ENCODE measurements at places on chromosomes 13 and 19.
A peak's percentile ranks its signal among the peaks of the same experiment; 100 is the strongest.

DNA sequence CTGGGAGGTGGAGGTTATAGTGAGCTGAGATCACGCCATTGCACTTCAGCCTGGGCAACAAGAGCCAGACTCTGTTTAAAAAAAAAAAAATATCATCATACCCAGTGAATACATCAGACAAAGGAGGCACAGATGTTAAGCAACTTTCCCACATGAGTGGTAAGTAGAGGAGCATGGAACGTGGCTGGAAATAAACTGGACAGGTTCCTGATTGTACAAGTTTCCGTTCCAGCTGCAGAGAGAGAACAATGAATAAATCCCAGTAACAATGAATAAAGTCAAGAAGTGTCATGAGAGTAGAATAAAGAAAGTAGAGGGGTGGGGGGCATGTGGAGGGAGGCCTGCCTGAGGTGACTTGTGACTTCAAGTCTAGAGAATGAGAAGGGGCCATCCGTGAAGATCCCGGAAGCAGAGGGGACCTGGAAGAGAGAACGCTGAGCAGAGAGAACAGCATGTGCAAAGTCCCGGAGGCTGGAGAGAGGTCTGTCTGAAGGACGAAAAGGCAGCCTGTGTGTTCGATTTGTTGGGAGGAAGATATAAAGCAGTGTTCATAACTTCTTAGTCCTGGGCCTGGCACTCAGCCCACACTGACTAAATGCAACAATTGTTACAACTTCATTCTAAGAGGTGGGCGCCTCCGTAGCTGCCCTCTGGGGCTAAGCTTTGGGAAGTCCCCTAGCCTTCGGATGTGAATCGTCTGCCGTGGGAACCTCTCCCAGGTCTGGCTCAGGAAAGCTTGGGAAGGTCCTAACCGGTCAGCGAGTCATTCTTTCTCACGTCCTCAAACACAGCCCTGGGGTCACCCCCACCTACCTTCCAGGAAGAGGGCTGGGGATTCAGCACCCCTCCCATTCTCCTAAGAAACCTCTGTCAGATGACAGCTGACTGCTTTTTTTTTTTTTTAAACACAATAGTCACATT lies 15.3 kb upstream of the ARHGEF18 start:
- DNase-seq, result peak; percentile 83

DNA sequence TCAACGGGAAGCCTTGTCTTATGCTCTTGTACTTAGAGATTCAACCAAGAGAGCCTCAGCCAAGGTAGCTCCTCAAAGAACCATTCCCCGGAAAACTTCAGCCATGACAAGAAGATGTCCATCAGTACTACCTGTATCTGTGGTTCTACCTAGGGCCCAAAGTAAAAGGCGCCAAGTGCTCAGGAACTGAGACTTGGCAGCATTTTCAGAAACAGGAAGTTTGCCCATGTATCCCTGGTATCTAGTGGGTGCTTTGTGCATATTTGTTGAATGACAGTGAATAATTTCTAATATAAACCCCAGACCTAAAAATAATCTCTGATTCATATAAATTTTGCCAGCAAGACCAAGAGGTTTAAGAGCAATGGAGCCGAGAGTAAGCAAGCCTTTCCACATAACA lies 7.2 kb downstream of the FAM216B start:
- DNase-seq, result no peak

DNA sequence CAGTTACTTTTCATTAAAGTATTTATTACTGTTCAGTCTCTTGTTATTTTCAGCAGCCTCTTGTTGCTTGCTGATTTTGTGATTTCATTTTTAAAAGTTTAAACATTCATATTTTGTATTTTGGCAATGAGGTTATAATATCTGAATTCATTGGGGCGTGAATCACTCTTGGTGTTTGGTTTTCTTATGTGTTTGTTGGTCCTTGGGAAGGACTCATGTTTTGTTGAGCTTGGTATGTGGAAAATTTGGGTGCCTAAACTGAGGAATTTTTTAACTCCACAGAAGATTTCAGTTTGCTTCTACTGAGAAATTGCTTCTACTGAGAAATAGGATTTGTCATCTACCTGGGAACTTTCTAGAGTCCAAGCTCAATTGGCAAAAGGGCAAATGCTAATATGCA lies 38.2 kb downstream of the PDS5B start:
- DNase-seq, result no peak

DNA sequence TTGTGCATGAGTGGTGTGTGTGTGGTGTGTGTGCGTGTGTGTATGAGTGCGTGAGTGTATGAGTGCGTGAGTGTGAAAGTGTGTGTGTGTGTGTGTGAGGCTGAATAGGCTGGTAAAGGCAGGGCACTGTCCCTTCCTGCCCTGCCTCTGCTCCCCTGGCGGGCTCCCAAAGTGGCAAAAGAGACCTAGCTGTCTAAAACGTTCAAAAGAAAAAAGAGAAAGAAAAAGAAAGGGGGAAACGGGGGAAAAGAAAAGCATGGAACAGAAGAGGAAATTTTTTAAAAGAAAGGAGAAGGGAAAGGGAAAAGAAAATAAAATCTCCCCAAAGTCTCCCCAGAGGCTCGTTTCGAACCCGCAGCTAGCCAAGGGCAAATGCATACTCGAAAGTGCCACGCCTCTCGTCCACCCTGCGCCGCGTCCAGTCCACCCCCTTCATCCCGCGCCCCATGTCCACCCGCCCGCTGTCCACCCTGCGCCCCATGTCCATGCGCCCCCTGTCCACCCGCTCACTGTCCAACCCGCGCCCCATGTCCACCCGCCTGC lies 37.0 kb upstream of the FLT1 start:
- DNase-seq, result no peak

GRCh38 chr19:19095691-19096090 lies 31.9 kb downstream of the SLC25A42 start:
- DNase-seq, result no peak

DNA sequence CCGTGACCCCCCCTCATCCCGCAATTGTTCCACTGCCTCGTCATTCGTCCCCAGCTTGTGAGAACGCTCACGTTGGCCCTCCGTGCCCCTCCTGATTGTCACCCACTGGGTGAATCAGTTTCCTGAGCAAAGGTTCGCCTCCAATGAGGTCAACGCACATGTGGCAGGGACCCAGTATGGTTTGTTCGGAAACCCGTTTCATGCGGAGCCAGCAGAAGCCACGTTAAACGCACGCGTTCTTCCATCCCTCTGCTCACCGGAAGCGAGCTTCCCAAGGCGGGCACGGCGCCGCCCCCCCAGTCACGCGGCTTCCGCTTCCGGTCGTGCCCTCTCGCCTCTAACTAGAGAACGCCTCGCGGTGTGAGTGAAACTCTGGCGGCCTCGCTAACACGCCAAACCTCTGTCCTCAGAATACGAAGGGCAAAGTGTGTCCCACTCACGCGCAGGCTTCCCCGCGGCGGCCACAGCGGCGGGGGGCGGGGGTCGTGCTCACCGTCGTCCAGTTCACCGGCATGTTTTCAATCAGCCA lies 18.0 kb upstream of the CFAP97D2 start:
- DNase-seq, result no peak

- no peak for DNase-seq
These were observed 15.3 kb downstream of the ZBTB7A start for GRCh38 chr19:4051175-4052101.

DNA sequence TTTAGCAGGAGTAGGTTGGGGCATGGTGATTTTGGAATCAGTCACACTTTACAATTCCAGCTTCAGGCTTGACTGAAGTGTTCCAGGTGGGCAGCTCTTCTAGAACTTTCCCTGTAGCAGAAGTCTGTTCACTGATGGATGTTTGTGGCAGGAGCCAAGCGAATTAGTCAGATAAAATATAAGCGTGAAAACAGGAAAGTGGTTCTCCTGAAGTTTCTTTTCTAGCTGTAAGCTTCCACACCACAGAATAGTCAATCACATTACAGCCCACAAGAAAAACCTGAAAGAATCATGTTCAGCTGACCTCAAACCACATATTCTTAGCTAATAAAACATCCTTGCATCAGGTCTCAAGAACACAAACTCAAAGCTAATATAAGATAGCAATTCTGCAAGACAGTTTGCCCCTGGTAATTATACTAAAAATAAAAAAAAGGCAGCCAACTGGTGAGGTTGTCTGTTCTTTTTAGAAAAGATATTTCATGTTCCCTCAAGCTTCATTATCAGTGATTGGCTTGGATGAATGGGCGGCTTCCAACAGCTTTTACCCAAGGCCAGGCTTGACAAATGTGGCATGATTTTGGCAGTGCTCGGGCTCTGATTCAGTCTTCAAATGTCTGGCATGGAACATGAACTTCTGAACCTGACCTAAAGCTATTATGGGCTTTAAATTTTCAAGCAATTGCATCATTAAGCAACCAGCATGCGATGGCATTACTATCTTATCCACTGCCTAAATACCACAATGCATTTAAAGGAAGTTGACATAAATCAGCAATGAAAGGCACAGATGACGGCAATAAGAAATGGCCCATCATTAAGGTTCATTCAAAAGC lies 136.8 kb downstream of the DCLK1 start:
- DNase-seq, result no peak

DNA sequence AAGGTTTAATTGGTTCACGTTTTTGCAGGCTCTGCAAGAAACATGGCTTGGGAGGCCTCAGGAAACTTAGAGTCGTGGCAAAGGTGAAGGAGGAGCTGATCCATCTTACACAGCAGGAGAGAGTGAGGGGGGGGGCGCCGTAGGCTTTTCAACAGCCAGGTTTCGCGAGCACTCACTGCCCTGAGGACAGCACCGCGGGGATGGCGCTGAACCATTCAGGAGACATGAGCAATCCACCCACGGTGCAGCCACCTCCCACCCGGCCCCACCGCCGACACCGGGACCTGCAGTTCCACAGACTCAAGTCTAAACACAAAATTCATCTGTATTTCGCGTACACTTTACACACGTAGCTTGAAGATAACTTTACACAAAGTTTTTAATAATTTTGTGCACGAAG lies 73.6 kb downstream of the KDM4B start:
- DNase-seq, result no peak

- no peak for DNase-seq
These were observed 43.6 kb upstream of the MTIF3 start for GRCh38 chr13:27493981-27494380.

DNA sequence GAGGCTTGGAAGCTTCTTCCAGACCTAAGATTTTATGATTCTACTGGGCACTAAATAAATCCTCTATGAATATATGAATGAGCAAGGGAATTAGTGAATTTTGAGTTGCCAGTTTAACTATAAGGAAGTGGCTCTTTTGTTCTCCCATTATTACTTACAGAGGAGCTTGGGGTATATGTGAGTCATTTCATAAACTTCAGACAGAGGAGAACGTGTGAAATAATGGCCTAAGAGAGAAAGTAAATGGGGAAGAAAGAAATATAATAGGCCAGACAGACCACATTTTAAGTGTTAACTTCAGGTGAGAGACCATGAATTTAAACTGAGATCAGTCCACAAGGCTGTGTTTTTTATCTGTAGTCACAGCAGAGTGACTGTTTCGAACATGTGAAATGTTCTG lies 570.9 kb downstream of the GPC6 start:
- DNase-seq, result no peak

GRCh38 chr13:112958127-112958989 lies 10.7 kb upstream of the MCF2L start:
- peak; percentile 74 for DNase-seq

- no peak for DNase-seq
These were observed 26.2 kb upstream of the GPR12 start for GRCh38 chr13:26786651-26787295.

GRCh38 chr19:27870293-27870692 lies 1342.7 kb downstream of the UQCRFS1 start:
- no peak for DNase-seq

- no peak for DNase-seq
These were observed 8.2 kb downstream of the SPPL2B start for GRCh38 chr19:2336528-2337328.

GRCh38 chr19:18100710-18101109 lies 3.1 kb downstream of the MAST3 start:
- no peak for DNase-seq

- DNase-seq, result no peak
These were observed 135.3 kb downstream of the CACNA1A start for GRCh38 chr19:13370948-13371347.

DNA sequence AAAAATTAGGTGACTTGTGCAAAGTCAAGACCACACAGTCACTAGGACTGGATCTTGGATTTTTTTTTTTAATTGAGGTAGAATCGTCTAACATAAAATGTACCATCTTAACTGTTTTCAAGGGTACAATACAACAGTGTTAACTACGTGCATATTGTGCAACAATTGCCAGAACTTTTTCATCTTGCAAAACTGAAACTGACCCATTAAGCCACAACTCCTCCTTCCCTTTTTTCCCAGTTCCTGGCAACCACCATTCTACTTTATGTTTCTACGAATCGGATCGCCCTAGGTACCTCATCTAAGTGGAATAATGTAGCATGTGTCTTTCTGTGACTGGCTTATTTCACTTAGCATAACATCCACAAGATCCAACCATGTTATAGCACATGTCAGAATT lies 37.5 kb upstream of the POMP start:
- DNase-seq, result no peak

DNA sequence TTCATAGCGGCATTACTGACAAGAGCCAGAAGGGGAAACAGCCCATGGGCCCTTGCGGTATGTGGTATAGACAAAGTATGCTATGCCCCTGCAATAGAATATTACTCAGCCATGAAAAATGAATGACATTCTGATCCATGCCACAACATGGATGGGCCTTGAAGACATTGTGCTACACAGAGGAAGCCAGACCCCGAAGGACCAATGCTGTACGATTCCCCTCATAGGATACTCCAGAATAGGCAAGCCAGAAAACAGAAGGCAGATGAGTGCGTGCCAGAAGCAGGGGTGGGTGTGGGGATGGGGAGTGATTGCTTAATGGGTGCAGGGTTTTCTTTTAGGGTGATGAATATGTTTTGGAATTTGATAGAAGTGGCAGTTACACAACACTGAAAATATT lies 342.0 kb downstream of the TEX29 start:
- DNase-seq, result no peak

DNA sequence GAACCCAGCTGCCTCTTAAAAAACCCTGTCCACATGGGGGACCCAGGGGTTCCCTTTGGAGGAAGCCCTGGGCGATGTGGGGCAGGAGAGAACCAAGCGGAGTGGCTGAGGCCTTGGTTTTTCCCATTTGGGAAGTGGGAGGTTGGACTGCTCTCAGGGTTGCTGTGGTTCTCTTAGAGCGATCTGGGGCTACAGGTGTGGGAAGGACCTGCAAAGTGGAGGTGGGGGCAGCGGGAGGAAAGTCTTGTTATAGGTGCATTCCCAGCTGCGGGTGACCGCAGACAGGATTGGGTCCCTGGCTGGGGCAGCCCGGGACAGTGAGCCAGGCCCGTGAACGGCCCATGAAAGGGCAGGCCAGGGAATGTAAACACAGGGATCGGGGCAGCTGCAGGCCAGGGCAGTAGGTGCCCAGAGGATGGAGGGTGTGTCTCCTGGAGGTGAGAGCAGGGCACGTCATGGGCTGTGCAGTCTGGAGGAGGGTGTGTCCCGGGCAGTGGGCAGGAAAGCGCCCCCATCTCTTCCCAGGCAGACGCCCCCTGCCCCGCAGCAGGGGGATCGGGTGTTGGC lies 814 bp downstream of the SLC25A23 start:
- no peak for DNase-seq

GRCh38 chr13:33509642-33510229 lies 224.2 kb upstream of the STARD13 start:
- peak; percentile 75 for DNase-seq

GRCh38 chr13:41883147-41883546 lies 77.8 kb downstream of the VWA8 start:
- no peak for DNase-seq

GRCh38 chr13:41563984-41564365 lies 106.6 kb downstream of the RGCC start:
- no peak for DNase-seq
